ENCODE measurements at places on chromosomes 2 and 18. TPM values are rescaled to one million over a fixed set of nuclear protein-coding genes. Genes with fewer than 3 reads are reported as not detected.

- H3K27me3 ChIP-seq, result no peaks in the 10 kb centered on the region
- no peak overlapping the region for H3K4me3 ChIP-seq
- H3K4me1 ChIP-seq, result peaks cover 19% of the 10 kb centered on the region
- DNase-seq, result peak; percentile 57
These were observed 48.0 kb upstream of the MRPL33 start for GRCh38 chr2:27723372-27724144.

GRCh38 chr18:62539284-62540165 lies 16.7 kb downstream of the ZCCHC2 start:
- H3K27me3 ChIP-seq, result no peaks in the 10 kb centered on the region
- H3K4me3 ChIP-seq, result no peak overlapping the region
- H3K4me1 ChIP-seq, result peaks cover 9% of the 10 kb centered on the region
- H3K36me3 ChIP-seq, result peaks cover 11% of the 10 kb centered on the region
- no peak overlapping the region for H3K27ac ChIP-seq

GRCh38 chr2:209305026-209305425 lies 118.8 kb upstream of the MAP2 start:
- H3K4me1 ChIP-seq, result no peaks in the 10 kb centered on the region
- no peak overlapping the region for H3K27ac ChIP-seq
- DNase-seq, result no peak
- no peaks in the 10 kb centered on the region for H3K27me3 ChIP-seq
- H3K36me3 ChIP-seq, result no peaks in the 10 kb centered on the region

DNA sequence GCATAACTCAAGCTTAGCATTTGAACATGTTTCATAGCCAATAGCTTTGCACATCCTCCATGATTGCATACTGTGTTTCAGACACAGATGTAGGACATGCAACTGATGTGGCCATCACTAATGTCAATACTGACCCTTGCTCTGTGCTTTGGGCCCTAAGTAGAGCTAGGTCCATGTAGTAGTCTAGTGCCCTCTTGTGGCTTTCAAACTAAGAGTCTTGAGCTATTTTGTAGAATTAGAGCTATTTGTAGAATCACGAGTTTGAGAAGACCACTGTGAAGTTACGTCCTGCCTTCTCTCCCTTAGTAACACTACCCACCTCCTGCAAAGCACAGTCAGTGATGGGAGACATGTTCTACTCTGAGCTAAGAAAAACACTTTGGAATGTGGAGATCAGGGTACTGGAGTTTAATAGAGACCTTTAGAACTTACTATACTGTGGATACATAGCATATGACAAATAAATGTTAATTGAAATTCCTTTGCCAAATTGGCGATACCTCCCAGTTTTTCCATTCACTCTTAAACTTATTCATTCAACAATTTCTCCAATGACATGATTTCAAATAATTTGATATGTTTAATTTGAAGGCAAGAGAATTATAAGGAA lies 306.5 kb upstream of the TNP1 start:
- no peaks in the 10 kb centered on the region for H3K36me3 ChIP-seq
- H3K27me3 ChIP-seq, result no peaks in the 10 kb centered on the region
- H3K4me1 ChIP-seq, result no peaks in the 10 kb centered on the region

GRCh38 chr2:191065785-191066184 lies 51.8 kb upstream of the STAT1 start:
- H3K4me3 ChIP-seq, result no peak overlapping the region
- no peak for DNase-seq
- H3K4me1 ChIP-seq, result peaks cover 3% of the 10 kb centered on the region
- H3K27me3 ChIP-seq, result no peaks in the 10 kb centered on the region

DNA sequence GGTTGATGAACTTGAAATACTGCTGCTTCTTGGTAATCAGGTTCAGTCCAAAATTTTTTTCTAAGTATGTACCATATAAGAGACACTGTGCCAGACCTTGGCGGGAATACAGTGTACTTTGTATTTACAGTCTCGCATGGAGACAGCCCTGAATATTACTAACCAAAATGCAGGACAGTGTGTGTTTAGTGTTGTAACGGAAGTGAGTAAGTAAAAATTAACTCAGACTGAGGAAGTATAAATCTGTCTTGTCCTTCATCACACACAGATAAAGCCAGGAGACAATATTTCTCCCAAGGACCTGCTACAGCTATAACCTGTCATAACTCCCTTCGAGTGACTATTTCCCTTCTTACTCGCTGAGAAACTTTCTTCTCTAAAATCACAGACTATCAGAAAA lies 76.9 kb downstream of the ACTR3 start:
- no peaks in the 10 kb centered on the region for H3K27me3 ChIP-seq
- H3K27ac ChIP-seq, result no peak overlapping the region
- no peaks in the 10 kb centered on the region for H3K36me3 ChIP-seq
- no peak overlapping the region for H3K4me3 ChIP-seq
- no peak for DNase-seq
- peaks cover 10% of the 10 kb centered on the region for H3K4me1 ChIP-seq

DNA sequence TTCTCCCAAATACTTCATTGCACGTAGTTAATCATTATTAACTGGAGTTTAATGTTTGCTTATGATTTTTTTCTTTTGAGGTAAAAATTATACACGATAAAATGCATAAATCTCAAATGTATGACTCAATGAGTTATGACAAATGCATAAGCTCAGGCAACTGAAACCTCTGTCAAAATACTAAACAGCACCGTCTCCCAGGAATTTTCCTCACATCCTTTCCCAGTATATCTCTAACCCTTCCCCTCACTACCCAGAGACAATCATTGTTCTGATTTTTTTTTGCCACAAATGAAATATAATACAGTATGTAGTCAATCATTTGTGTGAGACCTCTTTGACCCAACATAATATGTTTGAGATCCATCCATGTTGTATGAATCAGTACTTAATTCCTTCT lies 606.5 kb downstream of the CPS1 start:
- DNase-seq, result no peak
- no peaks in the 10 kb centered on the region for H3K27me3 ChIP-seq
- no peaks in the 10 kb centered on the region for H3K36me3 ChIP-seq
- H3K4me3 ChIP-seq, result no peak overlapping the region
- H3K4me1 ChIP-seq, result no peaks in the 10 kb centered on the region

Gene COL5A2
- 60.4 TPM for total RNA-seq

Gene SIX3
- total RNA-seq, result not detected

- H3K4me1 ChIP-seq, result no peaks in the 10 kb centered on the region
- no peaks in the 10 kb centered on the region for H3K27me3 ChIP-seq
- no peaks in the 10 kb centered on the region for H3K36me3 ChIP-seq
- DNase-seq, result no peak
- no peak overlapping the region for H3K27ac ChIP-seq
- H3K4me3 ChIP-seq, result no peak overlapping the region
These were observed 129.7 kb upstream of the OSR1 start for GRCh38 chr2:19488009-19488691.

Gene RGPD3
- total RNA-seq, result 0.30 TPM

Gene GALNT13
- 1.3 TPM for total RNA-seq

GRCh38 chr2:212354382-212354781 lies 184.2 kb downstream of the ERBB4 start:
- no peaks in the 10 kb centered on the region for H3K36me3 ChIP-seq
- H3K27me3 ChIP-seq, result no peaks in the 10 kb centered on the region
- DNase-seq, result no peak
- H3K4me3 ChIP-seq, result no peak overlapping the region
- no peak overlapping the region for H3K27ac ChIP-seq

GRCh38 chr2:64277101-64277849 lies 133.1 kb upstream of the PELI1 start:
- peak overlapping the region; percentile 13 for H3K4me3 ChIP-seq
- H3K36me3 ChIP-seq, result no peaks in the 10 kb centered on the region
- H3K27ac ChIP-seq, result peak overlapping the region; percentile 71

GRCh38 chr2:230218421-230218820 lies 1.4 kb downstream of the SP110 start:
- DNase-seq, result no peak
- peaks cover 7% of the 10 kb centered on the region for H3K36me3 ChIP-seq
- H3K4me3 ChIP-seq, result peak overlapping the region; percentile 63
- H3K4me1 ChIP-seq, result peaks cover 22% of the 10 kb centered on the region
- no peaks in the 10 kb centered on the region for H3K27me3 ChIP-seq

GRCh38 chr2:129805899-129806298 lies 173.6 kb upstream of the RAB6C start:
- H3K27ac ChIP-seq, result no peak overlapping the region
- H3K4me3 ChIP-seq, result no peak overlapping the region
- H3K27me3 ChIP-seq, result no peaks in the 10 kb centered on the region
- no peak for DNase-seq

Gene ICOS
- not detected for total RNA-seq

- H3K27me3 ChIP-seq, result no peaks in the 10 kb centered on the region
- no peak for DNase-seq
- peak overlapping the region; percentile 30 for H3K27ac ChIP-seq
- peaks cover 24% of the 10 kb centered on the region for H3K4me1 ChIP-seq
- H3K4me3 ChIP-seq, result no peak overlapping the region
- H3K36me3 ChIP-seq, result no peaks in the 10 kb centered on the region
These were observed 146.4 kb upstream of the HAAO start for GRCh38 chr2:42938671-42939370.

- no peaks in the 10 kb centered on the region for H3K36me3 ChIP-seq
- peaks cover 23% of the 10 kb centered on the region for H3K4me1 ChIP-seq
- H3K27ac ChIP-seq, result peak overlapping the region; percentile 37
- peaks cover 39% of the 10 kb centered on the region for H3K27me3 ChIP-seq
These were observed 13.2 kb downstream of the DYSF start for GRCh38 chr2:71466301-71467179.

- H3K36me3 ChIP-seq, result no peaks in the 10 kb centered on the region
- H3K27me3 ChIP-seq, result no peaks in the 10 kb centered on the region
These were observed 113.7 kb upstream of the MAP4K3 start for GRCh38 chr2:39550701-39551285.

Gene DNER
- total RNA-seq, result 2.7 TPM

Gene ATP8B1
- 10.2 TPM for total RNA-seq

DNA sequence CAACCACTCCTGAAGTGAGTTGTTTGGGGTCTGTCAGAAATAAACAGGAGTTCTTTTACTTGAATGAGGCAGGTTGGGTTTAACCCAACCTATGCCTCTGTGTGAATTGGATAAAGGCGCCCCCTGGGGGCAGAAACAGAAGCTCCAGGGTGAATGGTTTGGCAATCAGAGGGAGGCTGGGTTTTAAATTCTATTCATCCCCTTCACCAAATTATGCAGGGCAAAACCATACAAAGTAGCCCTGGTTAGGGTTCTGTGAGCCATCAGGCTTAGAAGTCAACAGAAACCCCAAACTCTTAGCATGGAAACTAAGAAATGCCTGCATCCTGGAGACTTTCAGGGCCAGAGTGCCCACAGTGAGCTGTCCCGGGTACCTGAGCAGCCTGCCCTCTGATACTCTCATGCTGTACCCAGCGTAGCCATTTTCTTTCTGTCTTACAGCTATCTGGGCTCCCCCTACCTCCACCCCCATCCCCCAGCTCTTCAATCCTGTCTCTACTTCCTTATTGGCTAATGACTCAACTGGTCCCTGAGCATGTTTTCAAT lies 241.5 kb downstream of the ICOS start:
- no peak overlapping the region for H3K27ac ChIP-seq
- no peaks in the 10 kb centered on the region for H3K36me3 ChIP-seq
- H3K4me1 ChIP-seq, result no peaks in the 10 kb centered on the region
- H3K27me3 ChIP-seq, result no peaks in the 10 kb centered on the region
- DNase-seq, result peak; percentile 42

DNA sequence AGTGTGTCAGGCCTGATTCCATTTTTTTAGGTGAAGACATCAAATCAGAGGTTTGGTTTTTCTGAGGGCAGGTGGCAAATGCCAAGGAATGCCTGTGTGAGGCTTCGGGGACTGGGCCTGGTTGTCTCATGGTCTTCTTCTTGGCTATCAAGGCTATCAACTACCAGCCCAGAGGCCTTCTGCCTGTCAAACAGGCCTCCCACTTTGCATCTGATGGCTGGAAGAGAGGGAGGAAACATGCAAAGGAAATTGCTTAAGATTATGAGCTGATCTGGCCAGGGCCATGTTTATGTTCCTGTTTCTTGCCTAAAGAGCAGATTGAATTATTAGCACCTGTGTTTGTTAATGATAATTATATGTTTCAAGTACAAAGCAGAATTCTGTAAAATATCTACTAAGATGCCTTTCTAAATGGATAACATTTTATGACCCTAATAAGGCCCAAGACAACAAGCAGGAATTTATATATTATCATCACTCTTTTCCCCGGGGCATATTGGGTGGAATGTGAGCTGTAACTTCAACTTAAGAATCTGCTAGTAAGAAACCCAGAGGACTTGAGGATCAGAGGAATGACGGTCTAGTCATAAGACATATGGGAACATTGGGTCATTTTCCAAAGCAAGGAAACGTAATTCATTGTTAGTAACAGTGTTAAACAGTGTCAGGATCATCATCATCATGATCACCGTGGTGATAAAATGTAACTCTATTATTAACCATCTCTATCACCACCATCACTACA lies 123.2 kb downstream of the LYPD6B start:
- no peak overlapping the region for H3K27ac ChIP-seq
- H3K4me1 ChIP-seq, result no peaks in the 10 kb centered on the region
- no peaks in the 10 kb centered on the region for H3K27me3 ChIP-seq
- H3K36me3 ChIP-seq, result no peaks in the 10 kb centered on the region

DNA sequence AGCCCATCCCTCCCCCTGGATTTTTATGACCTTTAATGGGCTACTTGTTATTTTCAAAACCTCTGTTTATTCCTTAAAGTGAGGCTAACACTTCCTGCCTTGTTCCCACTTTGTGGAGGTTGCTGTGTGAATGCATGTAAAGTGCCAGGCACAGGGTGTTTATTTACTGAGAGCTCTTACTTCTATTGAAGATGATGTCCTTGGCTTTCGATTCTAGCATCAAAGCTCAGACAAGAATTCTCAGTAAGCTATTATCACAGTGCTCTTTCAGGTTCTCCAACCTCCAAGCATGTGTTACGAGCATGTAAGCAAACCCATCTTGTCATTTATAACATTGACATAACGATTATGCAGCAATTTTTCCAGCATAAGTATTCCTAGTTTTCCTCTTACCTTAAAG lies 44.2 kb downstream of the DPYSL5 start:
- H3K27ac ChIP-seq, result no peak overlapping the region
- no peaks in the 10 kb centered on the region for H3K4me1 ChIP-seq
- no peak for DNase-seq

- no peak overlapping the region for H3K27ac ChIP-seq
- DNase-seq, result no peak
- H3K36me3 ChIP-seq, result no peaks in the 10 kb centered on the region
- H3K27me3 ChIP-seq, result no peaks in the 10 kb centered on the region
- H3K4me1 ChIP-seq, result no peaks in the 10 kb centered on the region
- H3K4me3 ChIP-seq, result no peak overlapping the region
These were observed 43.1 kb downstream of the HS6ST1 start for GRCh38 chr2:128275498-128276045.

- no peak for DNase-seq
- H3K27me3 ChIP-seq, result no peaks in the 10 kb centered on the region
- H3K4me3 ChIP-seq, result no peak overlapping the region
- peaks cover 7% of the 10 kb centered on the region for H3K36me3 ChIP-seq
- H3K27ac ChIP-seq, result no peak overlapping the region
These were observed 154.1 kb downstream of the BAZ2B start for GRCh38 chr2:159462201-159462785.

GRCh38 chr2:240198226-240198625 lies 57.8 kb upstream of the OTOS start:
- no peaks in the 10 kb centered on the region for H3K36me3 ChIP-seq
- H3K27ac ChIP-seq, result no peak overlapping the region
- peaks cover 5% of the 10 kb centered on the region for H3K27me3 ChIP-seq

DNA sequence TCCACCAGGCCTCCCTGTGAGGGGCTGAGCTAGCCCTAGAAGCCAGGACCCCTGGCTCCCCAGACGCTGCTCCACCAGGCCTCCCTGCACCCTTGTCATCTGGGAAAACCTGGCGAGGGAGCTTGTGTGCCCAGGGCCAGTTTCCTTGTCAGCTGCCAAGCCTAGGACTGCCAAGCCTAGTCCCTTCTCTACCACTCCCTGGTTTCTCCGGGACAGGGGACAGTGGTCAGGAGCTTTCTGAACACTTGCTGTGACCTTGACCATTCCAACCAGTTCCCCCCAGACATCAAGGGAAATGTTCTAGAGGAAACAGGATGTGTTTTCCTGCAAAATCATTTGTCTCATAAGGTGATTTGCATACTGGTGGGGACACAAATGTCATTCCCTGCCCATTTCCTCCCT lies 41.3 kb upstream of the MRPL33 start:
- no peaks in the 10 kb centered on the region for H3K27me3 ChIP-seq
- no peaks in the 10 kb centered on the region for H3K36me3 ChIP-seq

All from tibial nerve (tissue), 4 donors.